Stimulated activated CD8-positive, alpha-beta memory T cell treated with anti-CD3 and anti-CD28 coated beads, Interleukin-2, amount 100 ng/mL, for 1 hour (primary cell): ENCODE measurements at places on chromosomes 1 and 21.

DNA sequence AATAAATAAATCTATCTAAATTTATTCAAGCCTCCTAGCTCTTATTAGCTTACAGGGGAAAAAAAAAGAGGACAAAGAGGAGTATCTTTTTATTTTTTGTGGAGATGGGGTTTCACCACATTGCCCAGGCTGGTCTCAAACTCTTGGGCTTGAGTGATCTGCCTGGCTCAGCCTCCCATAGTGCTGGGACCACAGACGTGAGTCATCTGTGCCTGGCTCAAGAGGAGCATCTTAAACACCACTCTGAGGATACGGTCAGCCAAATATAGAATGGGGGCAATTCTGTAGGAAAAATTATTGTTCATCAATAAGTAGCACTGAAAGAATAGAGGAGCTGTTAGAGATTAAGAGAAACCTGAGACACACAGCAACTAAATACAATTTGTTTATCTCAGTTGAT is 24.1 kb downstream of the SLC45A3 start:
- DNase-seq = no peak

DNA sequence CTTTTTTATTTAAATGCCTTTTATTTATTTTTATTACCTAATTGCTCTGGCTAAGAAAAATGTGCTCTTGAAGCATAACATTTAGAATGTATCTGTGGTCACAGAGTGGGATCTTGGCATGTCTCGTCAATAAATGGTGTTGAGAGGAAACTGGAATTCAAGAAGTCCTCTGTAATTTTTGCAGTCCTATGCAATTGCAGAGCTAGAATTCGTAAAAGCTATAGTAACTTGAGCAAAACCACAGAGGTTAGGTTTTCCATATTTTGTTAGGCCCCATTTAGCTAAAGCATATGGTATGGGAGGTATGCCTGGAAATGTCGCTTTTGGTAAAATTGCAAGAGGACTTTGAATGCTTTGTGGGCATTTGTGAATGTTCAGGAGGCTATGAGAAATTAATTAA is 466.7 kb upstream of the NFIA start:
- DNase-seq = no peak

GRCh38 chr1:25001125-25001915 is 71.2 kb upstream of the RUNX3 start:
- DNase-seq = no peak

DNA sequence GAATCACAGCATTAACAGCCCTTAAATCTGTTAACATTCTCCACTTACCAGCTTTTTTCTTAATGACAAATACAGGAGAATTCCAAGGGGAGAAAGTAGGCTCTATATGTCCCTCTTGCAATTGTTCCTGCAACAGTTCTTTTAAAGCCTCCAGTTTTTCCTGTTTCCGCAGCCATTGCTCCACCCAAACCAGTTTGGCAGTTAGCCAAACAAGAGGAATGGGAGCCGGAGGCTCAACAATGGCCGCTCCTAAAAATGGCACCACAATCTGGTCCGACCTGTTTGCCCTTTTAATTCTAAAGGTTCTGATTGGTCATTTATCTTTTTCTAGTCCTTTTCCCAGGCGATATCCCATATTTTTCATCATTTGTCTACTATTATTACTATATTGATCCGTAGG is 14.0 kb upstream of the L1TD1 start:
- DNase-seq = no peak

DNA sequence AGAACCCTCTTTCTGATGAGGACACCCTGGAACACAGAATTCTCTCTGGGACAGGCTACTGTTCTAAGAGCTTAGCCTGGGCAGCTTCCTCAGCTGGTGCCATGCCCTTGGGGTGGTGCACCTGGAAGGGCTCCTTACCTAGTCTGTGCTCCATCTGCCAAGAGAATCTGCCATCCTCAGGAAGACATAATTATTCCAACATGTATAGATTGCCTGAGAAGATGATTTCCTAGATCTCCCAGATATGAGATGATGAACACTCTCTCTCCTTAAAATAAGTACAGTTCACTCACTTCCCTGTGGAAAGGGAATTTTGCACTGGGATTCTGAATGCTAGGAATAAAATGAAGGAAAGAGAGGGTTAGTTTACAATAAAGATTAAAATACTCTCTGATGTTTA is 87.6 kb downstream of the NENF start:
- DNase-seq = no peak

- no peak for DNase-seq
Observed at GRCh38 chr1:81499487-81499886, 301.2 kb upstream of the ADGRL2 start.

- DNase-seq = no peak
Observed at GRCh38 chr1:178418284-178418955, 78.3 kb downstream of the CLEC20A start.
